ENCODE measurements at places on chromosomes 2 and 18. TPM values are rescaled to one million over a fixed set of nuclear protein-coding genes. Genes with fewer than 3 reads are reported as not detected.
A peak's percentile ranks its signal among the peaks of the same experiment; 100 is the strongest.

- DNase-seq, result no peak
These were observed 190.4 kb upstream of the ID2 start for GRCh38 chr2:8491296-8492027.

DNA sequence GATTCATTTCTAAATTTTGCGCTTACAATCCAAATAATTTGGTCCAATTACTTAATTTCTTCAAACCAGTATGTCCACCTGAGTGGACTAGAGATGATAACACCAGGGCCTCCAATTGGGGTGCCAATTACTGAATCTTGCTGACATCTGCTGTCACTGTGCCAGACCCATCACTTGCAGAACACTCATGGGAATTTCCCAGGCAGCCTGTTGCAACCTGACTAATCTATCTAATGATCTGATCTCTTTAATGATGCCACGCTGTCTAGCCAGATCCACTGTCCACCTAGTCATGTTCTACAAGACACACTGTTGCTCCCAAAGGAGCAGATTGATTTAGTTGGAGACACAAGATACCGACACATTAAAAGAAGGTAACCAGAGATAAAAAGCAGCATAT, 11.8 kb upstream of the LRP1B start:
- no peak for DNase-seq

- no peak for DNase-seq
These were observed 104.9 kb upstream of the NDUFV2 start for GRCh38 chr18:8997634-8998033.

Gene NEURL3
- total RNA-seq, result not detected

DNA sequence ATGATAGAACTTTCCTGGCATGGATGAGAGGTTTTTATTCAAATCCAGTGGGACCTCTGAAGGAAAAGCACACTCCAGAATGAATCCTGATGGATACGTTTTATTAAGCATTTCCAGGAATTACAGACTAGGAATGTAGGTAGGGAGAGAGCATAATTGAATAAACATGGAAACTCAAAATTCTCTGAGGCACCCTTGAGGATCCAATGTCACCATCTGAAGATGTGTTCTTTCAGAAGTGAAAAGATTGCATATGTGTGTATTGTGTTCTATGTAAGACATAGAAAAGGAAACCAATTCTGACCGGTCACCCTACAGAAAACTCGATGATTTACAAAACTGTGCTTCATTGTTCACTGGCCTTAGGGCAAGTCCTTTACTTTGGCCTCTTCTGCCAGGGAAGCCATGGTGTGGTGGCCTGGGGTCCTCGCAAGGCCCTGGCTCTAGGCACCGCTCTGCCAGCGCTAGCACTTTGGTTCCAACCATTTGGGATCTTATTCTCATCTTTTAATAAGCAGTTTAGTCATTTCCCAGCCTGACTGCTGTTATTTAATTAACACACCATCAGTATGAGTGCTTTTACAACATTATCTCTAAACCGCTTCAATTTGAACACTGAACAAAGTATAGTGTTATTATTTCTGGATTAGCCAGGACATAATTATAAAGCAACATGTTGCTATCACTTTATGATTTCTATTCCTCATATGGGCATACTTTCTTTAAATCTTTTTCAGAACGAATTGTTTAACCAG, 4.5 kb upstream of the GKN1 start:
- DNase-seq, result no peak

Gene RGPD3
- not detected for total RNA-seq

GRCh38 chr2:239329284-239329971, 71.4 kb downstream of the HDAC4 start:
- peak; percentile 83 for DNase-seq

DNA sequence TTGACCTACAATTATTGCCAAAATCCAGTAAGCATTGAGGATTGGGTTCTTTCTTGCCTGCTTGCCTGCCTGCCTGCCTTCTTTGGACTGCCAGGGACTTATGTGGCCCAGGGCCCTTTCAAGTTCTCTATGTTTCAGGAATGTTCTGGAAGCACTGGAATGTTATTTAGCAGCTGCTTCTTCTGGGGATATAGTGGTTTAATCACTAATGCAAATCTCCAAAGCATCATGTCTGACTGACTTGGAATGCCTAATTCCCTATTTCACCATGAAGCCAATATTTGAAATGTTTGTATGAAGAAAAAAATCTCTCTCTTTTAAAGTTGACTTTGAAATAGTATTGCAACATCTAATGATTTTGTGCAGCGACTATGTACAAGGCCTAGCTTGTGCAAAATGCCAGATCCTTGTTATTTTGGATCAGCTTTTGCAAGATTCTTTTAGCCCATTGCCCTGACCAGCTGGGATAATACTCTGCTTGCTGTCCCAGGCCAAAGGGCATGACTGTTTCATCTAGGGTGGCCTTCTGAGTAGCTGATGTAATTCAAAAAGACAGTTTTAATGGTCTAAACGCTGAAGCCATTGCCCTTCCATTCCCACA, 204.6 kb downstream of the RND3 start:
- DNase-seq, result no peak

Gene SH3RF3
- 7.9 TPM for total RNA-seq

Data from left ventricle myocardium inferior (tissue), 1 donor.